Fibroblast of upper back skin (primary cell): ENCODE measurements at places on chromosomes 3 and 15.
A peak's percentile ranks its signal among the peaks of the same experiment; 100 is the strongest.

GRCh38 chr3:169405076-169405475, 258.4 kb downstream of the MECOM start:
- no peak for DNase-seq

- no peak for DNase-seq
These were observed 18.7 kb upstream of the NEO1 start for GRCh38 chr15:73033611-73034010.

- DNase-seq: no peak
These were observed 4.4 kb upstream of the RHO start for GRCh38 chr3:129524081-129524480.

DNA sequence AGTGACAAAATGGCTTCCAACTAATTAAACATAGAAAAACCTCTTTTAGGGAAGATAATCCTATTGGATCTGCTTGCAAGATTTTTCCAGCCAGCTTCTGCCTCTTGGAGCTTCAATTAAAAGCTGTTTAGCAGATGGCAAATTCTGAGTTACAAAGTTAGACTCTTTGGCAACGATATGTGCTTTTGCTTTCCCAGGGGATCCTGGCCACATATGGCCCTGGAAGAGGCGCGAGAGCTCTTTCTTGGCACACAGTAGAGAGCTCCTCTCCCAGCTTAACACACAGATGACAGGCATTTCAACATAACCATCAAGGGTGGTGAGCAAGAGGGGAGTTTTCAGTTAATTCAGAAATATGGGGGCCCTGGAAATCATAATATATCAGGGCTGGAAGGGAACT, 41.6 kb upstream of the GALNT15 start:
- peak; percentile 88 for DNase-seq

GRCh38 chr15:45919806-45920205, 285.0 kb downstream of the SQOR start:
- DNase-seq: peak; percentile 54

DNA sequence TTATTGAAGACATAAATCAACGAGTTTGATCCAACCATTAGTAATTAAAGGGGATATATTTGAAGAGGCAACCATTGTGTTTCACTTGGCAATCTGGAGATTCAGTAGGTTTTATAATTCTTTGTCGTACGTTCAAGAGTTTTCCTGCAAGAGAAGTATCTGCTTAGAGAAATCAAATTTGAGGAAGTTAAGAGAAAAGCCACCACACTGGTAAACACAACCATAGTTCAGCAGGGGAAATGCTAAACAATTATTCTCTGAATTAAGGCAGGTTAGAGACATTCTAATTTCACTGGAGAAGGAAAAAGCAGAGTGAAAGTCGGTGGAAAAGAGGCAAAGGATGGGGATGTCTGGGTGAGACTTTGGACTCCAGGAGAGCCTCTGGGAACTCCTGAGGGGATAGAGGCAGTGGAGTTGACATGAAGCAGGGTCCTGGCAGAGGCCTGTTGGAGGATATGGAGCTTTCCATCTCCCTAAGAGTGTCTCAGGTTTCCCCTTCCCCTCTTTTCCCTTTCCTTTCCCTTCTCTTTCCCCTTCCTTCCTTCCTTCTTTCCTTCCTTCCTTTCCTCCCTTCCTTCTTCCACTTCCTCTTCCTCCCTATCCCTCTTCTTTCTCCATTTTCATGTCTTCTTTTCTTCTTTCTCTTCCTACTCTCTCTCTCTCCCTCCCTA, 26.5 kb downstream of the SPINK8 start:
- DNase-seq: no peak

- no peak for DNase-seq
These were observed 146.3 kb downstream of the TMCO5A start for GRCh38 chr15:38080651-38081275.

- peak; percentile 43 for DNase-seq
These were observed 10.3 kb downstream of the ISL2 start for GRCh38 chr15:76346669-76347481.

DNA sequence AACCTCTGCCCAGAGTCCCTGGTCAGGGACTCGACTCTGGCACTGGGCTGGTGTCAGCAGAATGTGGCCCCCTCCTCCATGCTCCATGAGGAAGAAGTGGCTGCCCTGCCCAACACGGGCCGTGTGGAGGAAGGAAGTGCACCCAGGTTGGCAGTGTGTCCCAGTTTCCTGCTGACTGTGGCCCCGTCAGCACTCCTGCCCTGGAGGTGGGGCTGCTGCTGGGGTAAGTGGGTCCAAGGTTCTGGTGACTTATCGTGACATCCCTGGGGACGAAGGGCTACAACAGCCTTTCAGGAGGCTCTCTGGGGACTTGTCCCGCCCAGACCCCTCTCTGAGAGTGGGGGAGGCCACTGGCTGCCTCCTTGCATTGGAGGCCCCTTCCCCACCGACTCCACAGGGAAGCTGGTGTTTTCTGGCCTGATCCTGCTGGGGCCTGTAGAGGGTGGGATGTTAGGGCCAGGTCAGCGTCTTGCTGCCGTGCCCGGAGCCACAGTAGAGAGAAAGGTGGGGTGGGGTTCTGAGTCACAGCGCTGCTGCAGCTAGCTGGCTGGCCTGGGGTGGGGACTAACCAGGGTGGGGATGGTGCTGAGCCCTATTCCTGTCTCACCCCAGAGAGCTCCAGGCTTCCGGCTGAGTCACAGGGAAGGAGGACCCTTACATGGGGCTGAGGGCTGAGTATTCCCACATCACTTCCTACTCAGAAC, 10.5 kb downstream of the SEMA4B start:
- DNase-seq: peak; percentile 55

GRCh38 chr15:42919308-42919707, 1.3 kb downstream of the TTBK2 start:
- DNase-seq: no peak

DNA sequence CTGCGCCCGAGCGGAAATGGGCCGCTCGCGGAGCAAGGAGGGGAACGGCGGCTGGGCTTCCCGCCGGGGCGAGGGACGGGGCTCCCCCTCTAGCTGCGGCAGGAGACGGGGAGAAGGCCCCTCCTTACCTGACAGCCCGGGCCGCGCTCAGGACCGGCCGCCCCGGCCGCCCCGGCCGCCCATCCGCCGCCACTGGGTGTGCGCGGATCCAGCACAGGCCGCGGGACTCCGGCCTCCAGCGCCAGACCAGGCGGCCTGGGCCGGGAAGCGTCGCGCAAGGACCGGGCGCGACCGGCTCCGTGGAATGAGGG, 296 bp downstream of the TPRA1 start:
- DNase-seq: no peak

- peak; percentile 78 for DNase-seq
These were observed 43.9 kb upstream of the CLRN1 start for GRCh38 chr3:151016478-151016795.

GRCh38 chr3:141291559-141292355, 60.1 kb downstream of the PXYLP1 start:
- no peak for DNase-seq

- DNase-seq: no peak
These were observed at the start of gene GNB5 for GRCh38 chr15:52191207-52191606. Gene GNB5 (minus strand): TSS chr15:52191392. CDS start chr15:52184676, 6,716 bp downstream.

GRCh38 chr3:175127075-175127662, 268.0 kb downstream of the NAALADL2 start:
- DNase-seq: no peak

DNA sequence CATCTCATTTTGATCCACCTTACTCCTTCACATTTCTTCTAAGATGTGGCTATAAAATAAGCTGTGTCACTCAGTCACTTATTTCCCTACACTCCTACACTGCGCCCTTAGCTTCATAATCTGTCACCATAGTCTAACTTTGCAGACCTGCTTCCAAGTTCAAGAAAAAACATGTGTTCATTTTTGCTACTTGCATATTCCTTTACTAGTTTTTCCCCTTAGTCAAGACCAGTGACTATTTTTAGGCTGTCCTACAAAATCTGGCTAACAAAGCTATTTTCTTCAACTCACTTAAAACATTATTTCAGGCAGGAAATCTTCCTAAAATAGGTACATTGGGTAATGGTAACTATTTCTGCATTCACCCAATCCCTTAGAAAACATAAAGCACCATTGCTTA, 272.5 kb downstream of the TBC1D5 start:
- no peak for DNase-seq
